ENCODE measurements at places on chromosomes 4 and X. TPM values are rescaled to one million over a fixed set of nuclear protein-coding genes. Genes with fewer than 3 reads are reported as not detected.

NPY1R gene
- 1.3 TPM for total RNA-seq

RHOXF2B gene
- total RNA-seq: not detected

PLS3 gene
- 23.1 TPM for total RNA-seq

HMGN5 gene
- 2.9 TPM for total RNA-seq

HTN1 gene
- total RNA-seq: not detected

EPGN gene
- total RNA-seq: not detected

RBM47 gene
- total RNA-seq: 8.7 TPM

RBM3 gene
- 52.7 TPM for total RNA-seq

FGFBP2 gene
- total RNA-seq: 2.9 TPM

ZFP42 gene
- not detected for total RNA-seq

VSIG4 gene
- total RNA-seq: 36.4 TPM

ITM2A gene
- 26.9 TPM for total RNA-seq

HOPX gene
- 5.3 TPM for total RNA-seq

- H3K4me3 ChIP-seq: no peak overlapping the region
- no peak overlapping the region for H3K27ac ChIP-seq
- DNase-seq: no peak
- no peaks in the 10 kb centered on the region for H3K36me3 ChIP-seq
These were observed 170.0 kb downstream of the RELL1 start for GRCh38 chr4:37516057-37516775.

- H3K27ac ChIP-seq: no peak overlapping the region
- no peaks in the 10 kb centered on the region for H3K4me1 ChIP-seq
- H3K4me3 ChIP-seq: no peak overlapping the region
- DNase-seq: no peak
These were observed 10.9 kb downstream of the PPP2R2C start for GRCh38 chr4:6461301-6462165.

- peaks cover 15% of the 10 kb centered on the region for H3K4me1 ChIP-seq
- H3K36me3 ChIP-seq: no peaks in the 10 kb centered on the region
- peak overlapping the region; percentile 98 for H3K27ac ChIP-seq
- H3K27me3 ChIP-seq: no peaks in the 10 kb centered on the region
These were observed 32.3 kb downstream of the NOP14 start for GRCh38 chr4:2930758-2931511.

DNA sequence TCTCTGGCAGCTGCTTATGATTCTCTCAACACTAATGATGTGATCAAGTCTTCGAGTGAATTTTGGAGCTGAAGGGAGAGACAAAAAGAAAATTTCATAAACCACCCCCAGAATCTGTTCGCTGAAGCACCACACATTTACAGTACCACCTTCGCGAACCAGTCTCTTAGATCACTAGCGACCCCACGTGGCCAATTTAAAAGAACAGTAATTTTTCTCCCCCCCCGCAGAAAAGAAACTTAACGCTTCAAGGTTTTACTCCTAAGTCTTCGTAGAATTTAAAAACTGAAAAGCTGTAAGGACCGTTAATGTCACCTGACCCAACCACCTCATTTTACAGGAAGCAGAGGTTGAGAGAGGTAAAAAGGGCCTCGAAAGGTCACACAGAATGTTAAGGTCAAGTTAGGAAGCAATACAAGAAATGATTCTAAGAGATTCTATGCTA lies 187.5 kb downstream of the QDPR start:
- H3K4me1 ChIP-seq: no peaks in the 10 kb centered on the region
- no peak overlapping the region for H3K27ac ChIP-seq
- H3K4me3 ChIP-seq: no peak overlapping the region
- no peaks in the 10 kb centered on the region for H3K27me3 ChIP-seq
- no peaks in the 10 kb centered on the region for H3K36me3 ChIP-seq

DNA sequence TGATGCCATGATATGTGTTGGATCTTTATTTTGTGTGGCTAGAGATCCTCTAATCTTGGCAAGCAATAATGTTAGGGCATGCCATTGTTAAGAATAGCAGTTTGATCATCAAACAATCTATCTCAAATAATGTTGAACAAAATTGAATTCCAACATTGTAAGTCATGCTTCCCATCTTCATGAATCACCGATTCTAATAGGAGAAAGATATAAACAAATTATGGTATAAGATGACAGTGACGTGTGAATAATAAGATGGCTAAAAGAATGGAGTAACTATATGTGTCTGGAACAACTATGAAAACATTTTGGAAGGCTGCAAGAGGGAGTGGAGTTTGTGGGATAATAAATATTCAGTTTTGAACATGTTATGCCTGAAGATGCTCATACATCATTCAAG lies 208.4 kb downstream of the DTHD1 start:
- no peaks in the 10 kb centered on the region for H3K36me3 ChIP-seq
- no peaks in the 10 kb centered on the region for H3K27me3 ChIP-seq
- no peaks in the 10 kb centered on the region for H3K4me1 ChIP-seq
- H3K27ac ChIP-seq: no peak overlapping the region
- no peak for DNase-seq

- peaks cover 21% of the 10 kb centered on the region for H3K4me1 ChIP-seq
- H3K27ac ChIP-seq: no peak overlapping the region
- peak overlapping the region; percentile 95 for H3K4me3 ChIP-seq
- H3K36me3 ChIP-seq: no peaks in the 10 kb centered on the region
These were observed 1.4 kb downstream of the PCGF3 start for GRCh38 chr4:706834-707598.

DNA sequence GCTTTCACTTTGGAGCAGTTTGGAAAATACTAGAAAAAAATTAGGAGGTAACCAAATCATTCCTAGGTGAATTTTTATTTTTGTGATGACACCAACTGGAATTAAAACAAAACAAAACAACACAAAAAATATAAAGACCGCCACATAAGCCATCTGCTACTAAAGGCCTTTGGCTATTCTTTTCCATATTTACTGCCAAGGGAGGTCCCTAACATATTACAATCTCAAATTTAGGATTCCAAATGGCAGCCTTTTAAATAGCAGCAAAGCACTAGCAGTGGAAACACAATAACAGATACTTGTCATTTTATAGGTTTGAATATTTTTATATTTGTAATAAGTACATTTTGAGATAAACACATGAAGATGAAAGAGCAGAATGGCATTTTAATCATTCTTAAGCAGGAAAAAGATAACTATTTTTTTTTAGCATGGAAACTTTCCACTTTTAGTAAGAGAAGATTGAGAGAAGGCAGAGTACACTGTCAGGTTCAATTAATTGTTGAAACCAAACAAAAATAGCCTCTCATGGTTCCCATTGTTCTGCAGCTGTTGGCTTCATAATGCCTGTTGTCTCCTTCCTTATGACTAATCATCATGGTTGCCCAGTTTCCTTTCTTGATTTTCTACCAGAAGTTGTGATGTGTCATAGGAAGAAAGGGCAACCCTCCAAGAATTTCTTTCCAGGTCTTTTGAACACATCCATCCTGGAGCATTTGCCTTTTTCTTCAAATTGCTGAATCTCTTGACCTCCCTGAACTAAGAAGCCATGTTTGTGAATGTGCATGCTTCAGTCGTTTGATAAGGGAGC lies 219.0 kb upstream of the EMCN start:
- no peak overlapping the region for H3K4me3 ChIP-seq
- H3K36me3 ChIP-seq: no peaks in the 10 kb centered on the region
- no peaks in the 10 kb centered on the region for H3K27me3 ChIP-seq
- peak overlapping the region; percentile 58 for H3K27ac ChIP-seq
- H3K4me1 ChIP-seq: no peaks in the 10 kb centered on the region

DNA sequence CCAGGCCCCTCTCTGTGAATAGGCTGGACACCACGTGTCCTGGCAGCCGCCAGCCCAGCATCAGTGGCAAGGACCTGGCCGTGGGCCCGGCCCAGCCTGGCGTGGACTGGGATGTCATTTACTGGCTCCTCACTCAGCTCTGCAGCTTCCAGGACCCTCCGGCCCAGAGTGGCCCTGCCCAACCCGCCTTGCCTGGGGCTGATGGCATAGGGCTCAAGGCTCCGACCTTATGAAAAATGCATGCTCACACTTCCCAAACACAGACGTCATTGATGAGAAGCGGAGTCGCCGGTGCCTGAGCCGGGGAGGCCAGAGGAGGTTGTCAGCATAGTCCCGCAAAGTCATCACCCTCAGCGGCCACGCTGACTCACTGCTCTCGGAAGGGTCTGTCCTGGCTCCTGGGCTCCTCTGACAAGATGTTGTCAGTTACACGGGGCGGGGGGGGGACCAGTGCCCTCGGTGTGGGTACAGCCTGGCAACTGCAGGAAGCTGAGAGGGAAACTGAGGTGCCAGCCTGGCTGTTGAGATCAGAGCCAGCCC lies 14.3 kb downstream of the CFAP99 start:
- H3K36me3 ChIP-seq: no peaks in the 10 kb centered on the region
- peak; percentile 38 for DNase-seq
- no peak overlapping the region for H3K4me3 ChIP-seq
- H3K27ac ChIP-seq: peak overlapping the region; percentile 34
- H3K27me3 ChIP-seq: no peaks in the 10 kb centered on the region

DNA sequence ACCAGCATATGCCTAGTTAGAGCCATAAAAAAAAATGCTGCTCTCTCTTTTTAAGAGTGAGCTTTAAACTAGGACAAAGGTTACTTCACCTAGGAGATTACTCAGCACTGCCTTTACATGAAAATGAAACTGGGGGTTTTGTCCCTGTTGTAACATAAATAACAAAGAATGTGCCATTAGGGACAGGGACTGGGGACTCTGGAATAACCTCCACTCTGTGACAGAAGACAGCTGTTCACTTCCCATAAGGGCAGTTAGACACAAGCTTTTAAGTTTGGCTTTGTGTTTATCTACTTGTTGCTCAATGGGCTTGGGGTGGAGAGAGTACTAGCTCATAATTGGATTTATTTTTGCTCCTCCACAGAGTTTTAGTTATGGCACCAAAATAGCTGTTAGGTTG lies 11.9 kb downstream of the ENPEP start:
- no peaks in the 10 kb centered on the region for H3K27me3 ChIP-seq
- peak overlapping the region; percentile 85 for H3K27ac ChIP-seq
- H3K36me3 ChIP-seq: no peaks in the 10 kb centered on the region
- no peak for DNase-seq
- H3K4me3 ChIP-seq: peak overlapping the region; percentile 0

- no peaks in the 10 kb centered on the region for H3K4me1 ChIP-seq
- no peaks in the 10 kb centered on the region for H3K36me3 ChIP-seq
- H3K4me3 ChIP-seq: no peak overlapping the region
- no peak overlapping the region for H3K27ac ChIP-seq
- DNase-seq: no peak
These were observed 21.8 kb downstream of the TLR2 start for GRCh38 chr4:153705743-153706468.

GRCh38 chrX:72176981-72177380 lies 4.6 kb upstream of the PIN4 start:
- H3K4me1 ChIP-seq: peaks cover 4% of the 10 kb centered on the region
- no peaks in the 10 kb centered on the region for H3K36me3 ChIP-seq
- H3K27ac ChIP-seq: no peak overlapping the region
- H3K4me3 ChIP-seq: no peak overlapping the region
- no peak for DNase-seq
- no peaks in the 10 kb centered on the region for H3K27me3 ChIP-seq

DNA sequence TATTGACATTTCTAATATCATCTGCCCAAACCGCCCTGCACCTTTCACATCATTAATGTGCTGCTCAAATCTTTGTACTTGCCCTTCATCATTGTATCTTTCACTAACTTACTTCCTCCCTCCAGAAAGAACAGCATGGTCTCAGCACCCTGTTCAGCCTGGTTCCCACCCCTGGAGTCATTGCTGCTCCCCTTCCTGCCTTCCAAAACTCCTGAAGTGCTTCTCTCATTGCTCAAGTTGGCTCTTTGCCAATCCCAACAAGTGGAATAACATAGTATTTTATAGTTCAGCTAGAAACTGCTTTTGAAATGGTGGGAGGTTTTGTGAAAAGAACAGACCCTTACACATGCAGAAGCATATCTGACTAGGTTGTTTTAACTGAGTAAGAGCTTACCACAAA lies 14.0 kb upstream of the TTC29 start:
- DNase-seq: no peak
- H3K4me1 ChIP-seq: no peaks in the 10 kb centered on the region
- no peak overlapping the region for H3K27ac ChIP-seq
- no peak overlapping the region for H3K4me3 ChIP-seq
- H3K27me3 ChIP-seq: no peaks in the 10 kb centered on the region

GRCh38 chr4:165864271-165864670 lies 8.8 kb upstream of the TLL1 start:
- no peaks in the 10 kb centered on the region for H3K4me1 ChIP-seq
- H3K36me3 ChIP-seq: no peaks in the 10 kb centered on the region
- H3K27ac ChIP-seq: no peak overlapping the region
- DNase-seq: no peak
- H3K4me3 ChIP-seq: no peak overlapping the region

- H3K4me3 ChIP-seq: peak within 1 kb of the TSS; percentile 34
- no peaks in the 10 kb centered on the region for H3K4me1 ChIP-seq
- H3K27me3 ChIP-seq: peaks cover 39% of the 10 kb centered on the region
- no peak for DNase-seq
These were observed at the start of gene NRK for GRCh38 chrX:105822138-105823091. NRK (plus strand) TSS chrX:105822539; CDS start chrX:105822846, 307 bp downstream.

- H3K27ac ChIP-seq: no peak overlapping the region
- DNase-seq: no peak
- H3K4me1 ChIP-seq: no peaks in the 10 kb centered on the region
- no peak overlapping the region for H3K4me3 ChIP-seq
These were observed 80.0 kb upstream of the NALF2 start for GRCh38 chrX:69424161-69424560.

DNA sequence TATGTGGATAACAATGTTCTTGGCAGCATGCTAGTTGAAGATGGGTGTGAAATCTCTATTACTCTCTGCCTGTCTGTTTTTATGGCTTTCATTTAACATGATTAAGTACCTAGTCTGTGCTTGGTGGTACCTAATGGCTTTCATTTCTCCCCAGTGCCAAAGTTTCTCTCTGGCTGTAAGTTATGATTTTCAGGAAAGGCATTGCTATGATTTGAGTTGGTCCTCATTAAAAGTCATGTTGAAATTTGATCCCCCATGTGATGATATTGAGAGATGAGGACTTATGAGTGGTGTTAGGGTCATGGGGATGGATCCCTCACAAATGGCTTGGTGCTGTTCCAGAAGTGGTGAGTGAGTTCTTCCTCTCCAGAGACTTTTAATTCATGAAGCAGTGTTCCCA lies 162.4 kb upstream of the IL15 start:
- no peak overlapping the region for H3K4me3 ChIP-seq
- H3K36me3 ChIP-seq: no peaks in the 10 kb centered on the region
- no peaks in the 10 kb centered on the region for H3K27me3 ChIP-seq
- H3K27ac ChIP-seq: no peak overlapping the region
- DNase-seq: no peak
